Urothelium cell line (cell line): ENCODE measurements at places on chromosomes 7 and 10.

DNA sequence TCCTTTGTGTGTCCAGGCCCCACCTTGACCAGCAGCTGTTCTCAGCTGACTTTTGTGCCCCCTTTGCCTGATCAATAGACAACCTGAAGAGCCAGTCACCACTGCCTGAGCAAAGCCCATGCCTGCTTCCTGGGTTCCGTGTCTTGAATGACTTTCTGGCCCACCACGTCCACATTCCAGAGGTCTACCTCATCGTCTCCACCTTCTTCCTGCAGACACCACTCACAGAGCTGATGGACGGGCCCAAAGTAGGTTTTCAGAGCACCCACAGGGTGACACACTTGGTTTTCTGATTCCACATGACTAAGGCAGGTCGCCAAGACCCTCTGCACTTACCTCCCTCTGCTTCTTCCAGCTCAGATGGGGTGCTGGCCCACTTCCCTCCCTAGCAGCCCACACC lies 126.8 kb downstream of the WDFY4 start:
- peak; percentile 52 for DNase-seq

DNA sequence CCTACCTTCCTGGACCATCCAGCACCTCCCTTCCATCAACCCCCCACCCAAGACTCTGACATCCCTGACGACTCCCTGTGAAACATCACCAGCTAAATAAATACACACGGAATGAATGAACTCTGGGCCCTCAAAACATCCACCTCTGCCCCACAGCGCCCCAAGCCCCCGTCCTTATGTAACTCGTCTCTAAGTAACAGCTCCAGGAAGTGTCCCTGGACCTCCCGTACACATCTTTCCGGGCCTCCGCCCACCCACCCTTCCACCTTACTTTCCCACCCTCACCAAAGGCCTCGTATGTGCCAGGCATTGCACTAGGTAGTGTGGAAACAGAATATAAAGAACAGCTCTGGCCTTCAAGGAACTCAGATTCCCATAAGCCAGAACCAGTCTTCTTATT lies 27.7 kb upstream of the SLIT1 start:
- no peak for DNase-seq

DNA sequence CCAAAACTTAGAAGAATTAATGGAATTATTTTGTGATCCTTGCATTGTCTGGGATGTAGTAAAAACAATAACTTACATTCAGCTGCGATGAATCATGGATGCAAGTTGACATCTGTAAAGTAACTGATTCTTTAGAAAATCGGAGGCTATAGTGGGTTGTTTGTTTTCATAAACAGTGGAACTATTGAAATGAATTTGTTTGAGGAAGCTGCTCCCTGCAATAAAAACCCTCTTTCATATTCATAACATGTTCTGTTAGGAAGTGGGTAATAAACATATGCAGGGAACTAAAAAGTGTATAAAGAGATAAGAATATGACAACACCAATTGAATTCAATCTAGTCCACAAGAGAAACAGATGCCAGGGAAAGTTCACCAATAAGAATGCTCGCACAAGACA lies 53.6 kb downstream of the AGMO start:
- DNase-seq: no peak

GRCh38 chr7:105524840-105525239 lies 2.8 kb upstream of the PUS7 start:
- DNase-seq: no peak

DNA sequence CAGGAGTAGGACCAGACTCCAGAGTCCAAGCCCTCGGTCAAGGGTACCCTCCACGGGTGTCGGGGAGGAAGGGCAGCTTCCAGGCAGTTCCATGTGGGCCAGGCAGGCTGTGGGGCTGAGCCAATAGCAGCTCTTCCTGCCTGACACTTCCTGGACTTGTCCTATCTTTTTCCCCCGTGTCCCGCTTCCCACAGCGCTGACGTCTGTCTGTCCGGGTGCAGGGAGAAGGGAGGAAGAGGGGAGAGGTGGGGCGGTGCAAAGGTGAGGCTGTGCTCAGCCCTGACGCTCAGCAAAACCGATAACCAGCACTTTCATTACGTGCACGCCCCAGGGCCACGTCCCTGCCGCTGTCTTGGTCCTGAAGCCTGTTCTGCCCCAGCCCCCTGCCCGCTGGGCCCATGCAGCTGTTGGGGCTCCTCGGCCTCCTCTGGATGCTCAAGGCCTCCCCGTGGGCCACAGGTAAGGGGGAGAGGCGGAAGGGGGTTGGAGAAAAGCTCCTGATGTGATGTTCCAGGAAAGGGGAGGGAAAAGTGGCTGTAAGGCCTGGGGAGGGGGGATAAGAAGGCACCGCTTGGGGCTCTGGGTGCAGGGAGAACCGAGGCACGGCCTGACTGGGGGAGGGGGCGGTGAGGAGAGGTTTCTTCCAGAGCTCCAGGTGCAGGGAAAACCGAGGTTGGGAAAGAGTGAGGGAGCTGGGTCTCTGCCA lies at the start of gene MUC3A:
TSS of gene MUC3A (plus strand) at position 308 of the 706 bp plus-strand sequence. CDS start at position 399, 91 bp downstream.
- DNase-seq: no peak

DNA sequence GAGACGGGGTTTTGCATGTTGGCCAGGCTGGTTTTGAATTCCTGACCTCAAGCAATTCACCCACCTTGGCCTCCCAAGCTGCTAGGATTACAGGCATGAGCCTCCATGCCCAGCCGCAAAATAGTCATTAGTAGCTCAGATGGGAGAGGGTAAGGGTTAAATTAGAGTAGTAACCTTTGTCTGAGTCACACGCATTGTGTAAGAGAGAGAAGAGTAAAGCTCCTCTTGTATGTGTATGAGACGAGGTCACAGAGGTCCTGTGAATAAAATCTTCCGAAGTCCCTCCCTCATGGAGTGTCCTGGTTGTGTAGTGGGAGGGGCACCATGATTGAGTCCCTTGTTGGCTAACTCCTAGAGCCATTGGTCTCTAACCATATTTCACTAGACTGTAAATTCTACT lies 85.2 kb upstream of the CDC14C start:
- DNase-seq: peak; percentile 21

DNA sequence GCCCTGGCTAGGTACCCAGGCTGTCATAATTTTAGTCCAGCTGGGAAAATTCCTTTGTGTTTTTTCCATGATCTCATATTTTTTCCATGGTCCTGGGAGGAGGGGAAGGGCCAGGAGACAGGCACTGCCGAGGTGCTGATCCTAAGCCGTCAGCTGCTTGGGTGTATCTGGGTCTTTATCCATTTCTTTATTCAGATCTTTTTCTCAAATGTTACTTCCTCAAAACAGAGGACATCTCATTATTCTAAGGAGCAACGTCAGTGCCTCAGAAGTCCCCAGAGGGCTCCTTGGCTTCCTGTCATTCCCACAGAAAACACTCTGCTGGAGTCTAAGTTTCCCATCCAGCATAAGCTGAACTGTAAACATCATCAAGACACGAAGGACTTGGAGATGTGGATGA lies 2.8 kb upstream of the OR6V1 start:
- DNase-seq: no peak

- DNase-seq: no peak
Observed at GRCh38 chr10:5297996-5298395, 66.8 kb upstream of the UCN3 start.

DNA sequence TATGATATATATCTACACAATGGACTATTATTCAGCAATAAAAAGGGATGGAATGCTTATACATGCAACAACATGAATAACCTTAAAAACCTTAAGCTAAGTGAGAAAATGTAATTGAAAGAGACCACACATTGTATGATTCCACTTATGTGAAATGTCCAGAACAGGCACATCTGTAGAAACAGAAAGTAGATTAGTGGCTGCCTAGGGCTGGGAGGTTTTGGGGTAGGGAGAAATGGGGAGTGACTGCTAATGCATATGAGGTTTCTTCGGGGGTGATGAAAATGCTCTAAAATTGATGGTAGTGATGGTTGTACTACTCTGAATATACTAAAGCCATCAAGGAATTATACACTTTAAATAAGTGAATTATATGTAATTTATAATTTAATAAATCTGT lies 14.7 kb downstream of the SLC16A9 start:
- no peak for DNase-seq

- DNase-seq: peak; percentile 62
Observed at GRCh38 chr7:26653430-26654399, 210.7 kb downstream of the SKAP2 start.

- DNase-seq: no peak
Observed at GRCh38 chr7:3107228-3107763, 63.6 kb upstream of the CARD11 start.

GRCh38 chr10:69965919-69966662 lies 86.6 kb upstream of the MACROH2A2 start:
- no peak for DNase-seq

DNA sequence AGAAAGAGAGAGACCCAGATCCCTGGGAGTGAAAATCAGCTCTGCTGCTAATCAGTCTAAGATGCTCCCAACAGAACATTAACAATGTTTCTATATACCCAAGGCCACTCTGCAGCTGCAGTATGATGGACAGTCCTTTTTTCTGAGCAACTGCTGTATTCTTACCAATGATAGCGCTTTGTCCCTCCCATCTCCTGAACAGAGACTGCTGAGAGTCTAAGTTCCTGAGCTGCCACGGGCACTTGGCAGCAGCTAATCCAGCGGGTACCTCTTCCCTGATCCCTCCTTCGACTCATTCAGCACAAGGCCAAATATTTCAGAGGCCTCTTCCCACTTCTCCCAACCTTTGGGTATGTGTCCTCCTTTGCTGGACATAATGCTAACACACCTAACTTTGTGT lies 7.7 kb downstream of the CPVL start:
- peak; percentile 20 for DNase-seq

DNA sequence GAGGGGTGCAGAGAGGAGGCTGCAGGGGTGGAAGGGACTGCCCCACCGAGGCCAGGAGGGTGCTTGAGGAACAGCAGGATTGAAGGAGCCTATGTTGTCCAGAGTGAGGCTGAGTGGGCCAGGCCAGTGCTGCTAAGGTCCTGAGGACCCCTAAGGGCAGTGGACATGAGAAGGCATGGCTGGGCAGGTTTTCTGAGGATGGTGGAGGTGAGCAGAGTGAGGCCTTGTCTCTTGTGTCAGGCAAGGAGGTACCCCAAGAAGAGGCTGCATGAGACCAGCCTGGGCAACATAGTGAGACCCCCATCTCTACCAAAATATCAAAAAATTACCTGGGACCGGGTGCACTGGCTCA lies 5.2 kb downstream of the SH2B2 start:
- DNase-seq: no peak

DNA sequence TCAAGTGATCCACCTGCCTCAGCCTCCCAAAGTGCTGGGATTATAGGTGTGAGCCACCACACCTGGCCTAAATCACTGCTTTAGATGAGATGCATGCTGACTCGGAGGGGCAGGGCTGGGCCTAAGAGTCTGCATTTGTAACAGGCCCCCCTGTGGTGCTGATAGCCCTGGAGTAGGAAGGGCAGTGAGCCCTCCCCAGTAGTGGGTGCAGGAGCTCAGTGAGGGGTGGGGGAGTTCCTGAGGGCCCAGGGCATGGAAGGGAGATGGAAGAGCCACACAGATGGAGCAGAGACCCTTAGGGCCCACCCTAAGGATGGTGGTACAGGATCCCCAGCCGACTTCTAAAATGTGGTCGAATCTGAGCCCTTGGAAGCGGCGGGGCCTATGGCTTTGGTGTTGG lies 131.7 kb upstream of the PPIF start:
- no peak for DNase-seq

GRCh38 chr7:14905764-14906163 lies 3.2 kb upstream of the DGKB start:
- no peak for DNase-seq

- DNase-seq: no peak
Observed at GRCh38 chr10:53108317-53108934, 335.8 kb upstream of the MBL2 start.

DNA sequence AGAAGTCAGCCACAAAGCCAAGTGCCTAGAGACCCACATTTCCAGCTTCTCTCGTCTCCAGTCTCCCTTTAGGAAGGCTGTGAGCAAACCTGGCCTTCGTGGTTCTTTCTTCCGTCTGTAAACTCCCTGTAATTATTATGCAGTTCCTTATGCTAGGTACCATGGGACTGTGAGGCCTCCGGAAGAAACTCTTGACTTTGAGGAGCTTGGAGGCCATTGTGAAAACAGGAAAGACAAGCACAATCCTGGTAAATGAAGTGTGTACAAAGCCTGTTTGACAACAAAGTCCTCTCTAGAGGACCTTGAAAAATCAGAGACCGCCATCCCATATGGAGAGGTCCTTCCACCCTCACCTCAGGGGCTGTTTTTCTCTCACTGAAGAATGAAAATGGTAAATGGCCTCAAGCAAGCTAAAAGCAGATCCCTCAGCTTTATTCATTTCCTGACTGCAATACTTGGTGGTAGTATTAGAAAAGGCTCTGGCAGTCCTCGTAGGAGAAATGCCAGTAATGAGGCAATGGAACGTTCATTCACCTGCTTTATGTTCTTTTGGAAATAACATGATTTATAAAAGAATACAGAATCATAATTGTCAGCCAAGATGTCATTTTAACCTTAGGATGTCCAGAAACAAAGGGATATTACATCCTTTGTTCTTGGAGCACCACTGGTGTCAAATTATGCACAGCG lies 926.4 kb downstream of the LRMDA start:
- DNase-seq: no peak

DNA sequence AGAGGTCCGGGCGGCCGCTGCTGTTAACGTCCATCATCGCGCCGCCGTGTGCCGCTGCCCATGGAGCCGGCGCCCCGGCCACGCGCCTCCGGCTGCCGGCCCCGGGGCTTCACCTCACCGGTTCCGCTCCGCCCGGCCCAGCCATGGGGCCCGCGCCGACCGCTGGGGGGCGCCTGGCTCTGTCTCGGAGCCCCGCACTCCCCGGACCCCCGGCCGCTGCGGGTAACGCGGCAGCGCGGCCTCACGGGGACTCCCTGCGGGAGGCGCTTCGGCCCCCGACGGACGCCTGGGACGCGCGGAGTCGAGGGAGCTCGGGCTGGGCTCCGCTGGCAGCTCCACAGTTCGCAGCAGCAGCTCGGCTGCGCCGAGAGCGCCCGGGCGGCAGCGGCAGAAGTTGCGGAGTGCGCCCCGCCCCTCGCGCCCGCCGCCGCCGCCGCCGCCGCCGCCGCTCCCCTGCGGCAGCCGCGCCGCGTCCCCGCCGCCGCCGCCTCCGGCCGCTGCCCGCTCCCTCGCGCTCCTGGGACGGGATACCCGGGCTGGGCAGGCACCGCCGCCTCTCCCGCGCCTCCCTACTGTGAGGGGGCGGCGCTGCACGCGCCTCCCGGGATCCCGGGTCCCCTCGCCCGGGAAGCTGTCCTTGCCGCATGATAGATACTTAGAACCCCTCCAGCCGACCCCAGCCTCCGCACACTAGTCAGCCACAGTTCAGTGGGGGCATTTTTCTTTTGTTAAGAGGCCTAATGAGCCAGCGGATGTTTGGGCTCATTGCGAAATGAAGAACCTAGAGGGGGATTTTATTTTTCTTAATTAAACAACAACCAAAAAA lies at the start of gene HTR7:
TSS of gene HTR7 (minus strand) at position 405 of the 826 bp plus-strand sequence. CDS start at position 37, 368 bp downstream.
- DNase-seq: no peak

GRCh38 chr10:70742537-70743429 lies 42.4 kb downstream of the TBATA start:
- no peak for DNase-seq
